A172 (cell line): ENCODE measurements at places on chromosomes 12 and 14. TPM values are rescaled to one million over a fixed set of nuclear protein-coding genes. Genes with fewer than 3 reads are reported as not detected.

IL31 gene
- total RNA-seq, result not detected in 2 replicates

ESRRB gene
- total RNA-seq, result not detected in 2 replicates

- DNase-seq, result peak; percentile 10
Measured at GRCh38 chr12:67482751-67483661, 165.5 kb upstream of the DYRK2 start.

RNU4-1 gene
- total RNA-seq, result under 0.01 TPM in 2 replicates

GRCh38 chr12:85029456-85029855 lies 6.6 kb downstream of the TSPAN19 start:
- peak; percentile 32 for DNase-seq
